ENCODE measurements at places on chromosomes 16 and 17. TPM values are rescaled to one million over a fixed set of nuclear protein-coding genes. Genes with fewer than 3 reads are reported as not detected.

- no peak for DNase-seq
Observed at GRCh38 chr17:4497101-4497824, 1.4 kb upstream of the SPNS2 start.

DNA sequence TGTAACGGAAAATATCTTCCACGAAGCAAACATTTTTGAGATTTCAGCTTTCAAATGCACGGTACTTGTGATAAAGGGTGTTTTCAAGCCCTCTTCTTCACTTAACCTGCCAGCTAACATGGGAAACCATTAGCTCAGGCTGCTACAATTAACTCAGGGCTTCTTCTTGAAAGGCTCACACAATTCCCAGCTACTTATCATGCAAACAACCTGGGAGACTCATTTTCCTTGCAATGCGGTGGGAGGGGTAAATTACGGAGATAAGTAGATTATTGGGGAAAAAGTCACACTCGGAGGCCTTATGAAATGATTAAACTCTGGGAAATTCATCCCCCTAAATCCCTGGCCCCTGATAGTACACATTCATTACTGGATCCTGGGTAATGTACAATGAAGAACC lies 266.4 kb downstream of the STX8 start:
- no peak for DNase-seq

- no peak for DNase-seq
Observed at GRCh38 chr17:17132746-17133145, 73.4 kb downstream of the PLD6 start.

MAZ gene
- 711 TPM for total RNA-seq

ACSM2B gene
- total RNA-seq, result not detected

BEAN1 gene
- not detected for total RNA-seq

Measured in hematopoietic multipotent progenitor cell (in vitro differentiated cells).